Femur (tissue), 1 donor: ENCODE measurements at places on chromosomes 2 and 18.

- DNase-seq = peak; percentile 84
These were observed 33.1 kb upstream of the MBP start for GRCh38 chr18:77165503-77166188.

DNA sequence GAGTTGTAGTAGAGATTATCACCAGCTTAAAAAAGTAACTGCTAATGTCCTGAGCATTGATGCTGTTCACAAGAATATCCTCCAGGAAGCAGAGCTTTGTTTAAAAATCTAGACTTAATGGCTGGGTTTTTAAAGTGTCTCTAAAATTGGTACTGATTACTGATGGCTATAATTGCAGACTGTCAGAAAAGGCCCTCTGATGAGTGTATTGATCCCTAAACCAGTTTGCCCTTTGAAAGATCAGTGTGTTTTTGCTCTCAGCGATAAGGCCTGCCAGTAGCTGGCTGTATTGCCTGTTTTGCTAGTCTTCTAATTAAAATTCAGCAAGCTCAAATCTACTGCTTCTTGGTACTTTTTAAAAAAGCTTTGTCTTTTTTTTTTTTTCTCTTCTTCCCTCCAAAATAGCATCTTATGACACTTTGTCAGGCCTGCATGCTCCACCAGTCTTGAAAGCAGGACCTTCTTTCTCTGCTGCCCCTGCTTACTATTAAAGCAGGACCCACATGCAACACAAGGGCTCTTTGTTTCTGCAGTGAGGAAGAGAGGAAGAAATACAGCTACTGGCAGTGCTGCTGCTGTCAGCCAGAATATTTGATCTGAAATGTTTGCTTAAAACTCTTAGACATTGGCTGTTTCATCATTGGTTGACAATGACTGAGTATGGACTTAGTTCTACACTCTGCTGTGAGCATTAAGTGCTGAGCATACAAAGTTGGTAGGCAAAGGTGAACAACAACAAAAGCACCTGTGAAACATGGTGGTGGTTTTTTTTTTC, 1.8 kb downstream of the SEC11C start:
- DNase-seq = no peak

DNA sequence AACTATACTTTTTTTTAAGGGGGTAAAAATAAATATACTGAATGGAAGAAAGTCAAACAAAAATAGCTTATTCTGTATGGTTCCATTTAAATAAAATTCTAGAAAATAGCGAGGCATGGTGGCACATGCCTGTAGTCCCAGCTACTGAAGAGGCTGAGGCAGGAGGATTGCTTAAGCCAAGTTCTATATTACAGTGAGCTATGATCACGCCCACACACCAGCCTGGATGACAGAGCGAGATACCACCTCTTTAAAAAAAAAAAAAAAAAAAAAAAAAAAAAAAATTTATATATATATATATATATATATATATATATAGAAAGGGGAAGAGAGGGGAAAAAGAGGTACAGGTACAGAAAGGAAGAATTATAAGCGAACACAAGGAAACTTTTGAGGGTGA, 77.7 kb downstream of the MEMO1 start:
- DNase-seq = no peak

DNA sequence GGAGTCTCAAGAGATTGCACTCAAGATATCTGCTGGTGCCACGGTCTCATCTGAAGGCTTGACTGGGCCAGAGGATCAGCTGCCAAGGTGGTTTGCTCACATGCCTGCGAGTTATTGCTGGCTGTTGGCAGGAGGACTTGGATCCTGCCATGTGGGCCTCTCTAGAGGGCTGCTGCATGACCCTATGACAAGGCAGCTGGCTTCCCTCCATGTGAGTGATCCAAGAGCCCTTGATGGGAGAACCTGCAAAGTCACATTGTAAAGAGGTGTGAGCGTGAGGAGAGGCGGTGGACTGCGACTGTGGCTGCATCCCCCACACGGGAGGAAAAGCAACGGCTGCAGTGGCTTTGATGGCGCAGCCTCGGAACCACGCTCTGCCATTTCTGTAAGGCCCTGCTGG, 4.0 kb upstream of the ALLC start:
- DNase-seq = no peak

DNA sequence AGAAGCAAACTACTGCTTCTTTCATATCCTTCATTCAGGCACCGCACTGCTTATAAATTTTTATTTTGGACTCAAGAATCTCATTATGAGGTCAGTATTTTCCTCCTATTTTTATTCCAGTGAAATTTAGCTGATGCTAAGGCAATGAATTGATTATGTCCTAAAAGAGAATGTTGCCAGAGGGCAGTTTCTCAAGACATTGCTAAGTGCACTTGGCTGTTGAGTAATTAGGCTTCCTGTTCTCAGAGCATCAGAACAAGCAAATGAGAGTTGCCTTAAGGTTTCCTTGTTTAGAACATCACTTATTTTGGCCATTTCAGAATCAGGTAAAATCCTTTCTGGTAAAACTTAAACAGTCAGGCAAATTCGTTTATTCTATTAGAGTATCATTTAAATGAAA, 548.6 kb upstream of the ZEB2 start:
- no peak for DNase-seq

- DNase-seq = no peak
These were observed 100.1 kb downstream of the MRO start for GRCh38 chr18:50719471-50720324.

DNA sequence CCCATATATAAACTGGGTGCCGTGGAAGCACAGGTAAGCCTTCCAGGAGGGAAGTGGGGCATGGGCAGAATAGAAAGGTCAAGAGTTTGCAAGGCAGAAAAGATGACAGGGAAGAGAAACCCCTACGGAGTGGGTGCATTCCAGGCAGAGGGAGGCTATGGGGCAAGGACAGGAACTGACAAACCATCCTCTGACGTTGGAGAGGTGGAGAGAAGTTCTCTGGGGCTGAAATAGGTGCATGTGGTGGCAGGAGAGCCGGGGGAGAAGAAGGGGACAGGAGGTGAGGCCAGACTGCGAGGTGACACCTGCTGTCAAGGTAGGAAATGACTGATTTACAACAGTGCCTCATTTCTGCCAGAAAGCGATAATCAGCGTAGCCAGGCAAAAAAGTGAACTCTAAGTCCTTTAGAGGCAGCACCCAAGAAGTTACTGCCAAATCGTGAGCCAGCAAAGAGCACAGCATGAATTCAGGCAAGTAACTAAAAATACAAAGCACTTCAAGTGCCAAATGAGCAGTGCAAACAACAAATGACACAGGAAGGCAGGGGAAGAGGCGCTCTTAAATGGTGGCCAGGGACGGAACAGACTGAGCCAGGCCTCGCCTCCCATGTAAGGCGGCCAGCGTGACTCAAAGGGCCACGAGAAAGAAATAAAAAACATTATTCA, 113.3 kb upstream of the ACVR1C start:
- DNase-seq = no peak

DNA sequence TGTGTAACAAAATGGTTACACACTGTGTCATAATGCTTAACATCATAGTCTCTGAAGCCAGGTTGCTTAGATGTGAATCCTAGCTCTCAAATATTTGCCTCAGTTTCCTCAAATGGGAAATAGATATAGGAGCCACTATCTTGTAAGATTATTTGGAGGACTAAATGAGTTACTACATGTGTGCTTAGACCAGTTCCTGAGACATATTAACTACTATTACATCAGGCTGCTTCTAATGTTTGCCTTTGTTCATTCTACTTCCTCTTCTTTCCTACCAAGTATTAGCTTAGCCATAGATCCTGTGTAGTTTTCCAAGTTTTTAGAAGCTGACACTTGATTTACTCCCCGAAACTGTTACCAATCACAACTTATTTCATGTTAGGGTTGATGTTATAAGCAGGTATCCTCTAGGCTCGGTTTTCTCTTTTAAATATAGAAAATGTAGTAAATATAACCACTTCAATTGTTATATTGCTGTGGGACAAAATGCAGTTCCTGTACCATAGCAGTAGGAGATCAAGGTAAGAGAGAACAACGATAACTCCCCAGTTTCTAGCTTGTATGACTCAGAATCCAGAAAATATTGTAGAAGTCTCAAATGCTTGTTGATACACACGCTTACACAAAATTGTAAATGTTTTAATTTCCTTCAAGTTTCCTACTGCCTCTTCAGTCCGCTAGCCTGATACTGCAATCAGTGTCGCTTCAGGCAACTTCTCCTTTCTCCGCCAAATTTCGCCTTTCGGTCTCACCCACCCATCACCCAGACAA, 751 bp upstream of the DNAJC10 start:
- no peak for DNase-seq

- DNase-seq = peak; percentile 13
These were observed 41.0 kb upstream of the GPR17 start for GRCh38 chr2:127604986-127605385.

DNA sequence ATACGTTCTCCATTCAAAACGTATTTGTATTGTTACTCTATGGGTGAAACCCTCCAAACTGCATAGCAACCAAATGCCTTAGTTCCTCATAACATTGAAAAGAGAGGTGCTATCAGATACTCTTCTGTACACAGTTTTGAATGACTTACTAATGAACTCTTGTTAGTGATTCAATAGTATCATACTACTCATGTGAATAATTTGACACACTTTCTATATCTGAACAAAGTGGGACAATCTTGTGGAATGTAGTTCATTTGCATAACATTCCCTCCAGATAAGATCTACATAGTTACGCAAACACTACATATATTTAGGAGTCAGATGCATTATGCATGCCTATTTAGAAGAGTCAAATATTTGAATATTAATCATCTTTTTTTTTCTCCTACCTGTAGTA, 232.0 kb upstream of the NRXN1 start:
- DNase-seq = no peak

DNA sequence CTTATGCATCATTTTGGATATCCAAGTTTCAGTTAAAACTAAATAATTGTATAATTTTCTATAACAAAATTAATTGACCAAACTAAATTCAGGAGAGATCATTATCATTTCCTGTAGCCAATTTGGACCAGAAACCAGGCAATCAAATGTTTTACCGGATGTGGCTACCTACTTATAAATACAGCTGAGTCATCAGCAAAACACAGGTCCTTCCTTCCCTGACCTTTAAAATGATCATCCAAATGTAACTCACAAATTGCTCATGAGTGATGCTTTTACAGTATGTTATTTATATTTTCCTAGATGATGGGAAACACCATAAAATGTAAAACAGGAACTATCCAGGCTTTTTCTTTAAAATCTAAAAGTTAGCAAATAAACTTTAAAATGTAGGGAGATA, 133.7 kb downstream of the CBLN2 start:
- no peak for DNase-seq

DNA sequence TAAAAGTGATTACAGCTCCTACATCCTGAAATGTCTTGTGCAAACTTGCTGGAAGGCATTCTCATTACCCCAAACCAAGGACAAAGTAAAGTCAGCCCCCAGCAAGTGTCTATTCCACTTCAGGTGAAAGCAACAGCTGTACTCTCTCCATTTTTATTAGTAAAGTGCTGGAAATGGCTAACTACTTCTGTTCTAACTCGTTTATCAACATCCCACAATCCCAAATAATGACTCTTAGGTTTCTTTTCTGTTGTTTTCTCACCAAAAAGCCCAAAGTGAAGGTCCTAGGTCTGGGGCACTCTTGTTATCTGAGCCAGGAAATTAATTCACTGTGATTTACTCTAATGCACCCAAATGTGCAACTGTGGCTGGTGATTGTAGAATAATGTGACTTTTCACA, 105.7 kb downstream of the LRRC30 start:
- no peak for DNase-seq

DNA sequence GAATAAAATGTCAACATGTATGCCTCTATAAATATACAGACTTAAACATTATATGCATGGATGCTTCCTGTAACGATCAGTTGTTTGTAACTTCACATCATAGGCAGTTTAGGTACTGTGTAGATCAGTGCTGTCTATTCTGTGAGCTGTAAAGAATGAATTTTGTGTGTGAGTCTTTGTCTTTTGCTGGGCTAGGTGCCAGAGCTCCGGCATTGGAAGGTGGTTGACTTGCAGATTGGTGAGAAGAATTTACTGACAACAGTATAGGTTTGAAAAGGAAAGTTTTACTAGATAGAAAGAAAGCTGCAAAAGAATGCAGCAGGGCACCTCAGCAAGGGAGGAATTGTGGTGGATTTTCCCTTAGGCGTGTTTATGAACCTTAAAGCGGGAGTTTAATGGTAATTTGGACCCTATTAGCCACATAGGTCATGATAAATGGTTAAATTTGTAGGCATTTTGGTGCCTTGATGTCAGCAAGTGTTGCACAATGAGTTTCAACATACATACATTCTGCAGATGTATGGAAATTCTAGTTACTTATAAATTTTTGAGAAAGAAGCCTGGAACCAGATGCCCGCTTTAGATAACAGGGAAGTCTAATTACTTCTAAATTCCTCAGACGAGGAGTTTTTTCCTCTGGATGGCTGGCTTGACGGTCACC, 6.7 kb upstream of the QPCT start:
- no peak for DNase-seq

DNA sequence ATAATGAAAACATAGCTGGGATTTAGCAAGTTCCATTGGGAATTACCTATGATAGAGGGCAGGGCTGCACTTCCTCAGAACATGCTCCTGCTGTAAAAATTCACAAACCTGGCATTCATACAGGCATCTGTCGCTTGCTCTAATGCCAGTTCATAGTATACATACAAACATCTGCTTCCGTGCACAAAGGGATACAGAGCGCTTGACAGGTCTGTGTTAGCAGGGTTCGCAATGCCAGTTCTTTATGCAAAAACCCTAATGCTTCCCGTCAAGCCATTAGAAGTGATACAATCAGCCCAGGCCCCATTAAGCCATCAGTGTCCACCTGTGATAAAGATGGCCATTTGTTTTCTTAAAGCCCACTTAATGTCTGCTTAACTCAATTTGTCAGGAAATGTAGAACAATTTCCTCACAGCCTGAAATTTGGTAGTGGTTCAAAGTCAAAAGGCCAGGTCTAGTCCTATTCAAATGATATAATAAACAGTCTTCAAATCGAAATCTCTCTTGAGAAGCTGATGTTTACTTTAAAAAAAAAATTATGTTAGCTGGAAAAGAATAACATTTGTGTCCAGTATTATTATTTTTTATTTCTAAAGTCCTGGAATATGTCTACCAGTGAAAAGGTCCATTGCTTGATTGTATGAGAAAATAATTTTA, 556.3 kb downstream of the ARHGAP15 start:
- DNase-seq = peak; percentile 35

DNA sequence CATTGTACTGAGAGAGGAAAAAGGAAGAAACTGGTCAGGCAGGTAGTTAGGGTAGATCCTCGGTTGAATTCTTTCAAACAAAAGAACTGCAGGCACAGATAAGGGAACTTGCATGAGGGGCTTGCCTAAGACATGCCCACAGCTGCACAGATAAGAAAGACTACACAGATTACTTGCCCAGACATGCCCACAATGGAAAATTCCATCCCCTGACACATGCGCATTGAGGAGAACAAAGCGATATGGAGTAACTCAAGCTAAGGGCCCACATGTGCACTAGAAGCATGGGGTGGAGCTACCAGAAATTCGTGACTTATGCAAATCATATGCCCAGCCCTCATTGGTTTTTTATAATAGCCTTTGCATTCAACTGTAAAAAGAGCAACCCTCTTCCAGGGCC, 181.3 kb upstream of the ZNF521 start:
- no peak for DNase-seq

GRCh38 chr2:159912580-159912979, 114.6 kb upstream of the CD302 start:
- DNase-seq = no peak

- peak; percentile 76 for DNase-seq
These were observed 8.8 kb downstream of the GKN2 start for GRCh38 chr2:68943581-68944568.
